Prostate gland (tissue), 2 donors: ENCODE measurements at places on chromosomes 11 and 22.

DNA sequence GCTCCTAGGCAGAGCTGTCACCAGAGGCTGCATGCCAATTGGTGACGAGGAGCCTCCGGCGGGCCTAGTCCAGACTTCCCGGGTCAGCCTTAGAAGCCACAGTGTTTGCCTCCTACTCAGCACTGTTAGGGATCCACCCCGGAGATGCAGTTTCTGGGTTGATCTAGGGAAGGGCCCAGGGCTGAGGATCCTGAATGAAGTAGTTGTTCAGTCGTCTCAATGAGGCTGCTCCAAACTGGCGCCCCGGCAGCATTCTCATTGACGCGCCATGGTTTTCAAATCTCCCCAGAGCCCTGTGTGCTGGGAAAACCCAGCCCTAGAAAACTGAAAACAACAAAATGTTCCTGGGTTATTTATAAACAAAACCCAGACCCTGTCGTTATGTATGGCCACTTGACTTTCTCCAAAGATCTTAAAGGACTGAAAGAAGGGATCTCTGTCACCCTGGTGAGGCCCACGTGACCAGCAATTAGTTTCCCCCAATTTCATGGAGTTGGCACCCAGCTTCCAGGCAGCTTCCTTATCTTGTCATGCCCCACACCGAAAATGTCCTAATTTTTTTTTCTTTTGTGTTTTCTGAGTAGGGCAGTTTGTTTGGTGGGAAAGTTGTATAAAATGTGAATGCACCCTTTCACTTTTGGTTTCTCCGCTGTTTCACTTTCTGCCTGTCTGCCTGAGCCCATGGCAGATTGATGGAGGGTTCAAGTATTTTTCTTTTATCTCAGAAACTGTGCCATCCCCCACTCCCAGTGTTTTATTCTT lies 2.0 kb upstream of the EHD1 start:
- no peak for DNase-seq
- H3K4me1 ChIP-seq: peaks cover 3% of the 10 kb centered on the region
- peak overlapping the region; percentile 3 for H3K27ac ChIP-seq

GRCh38 chr11:12636871-12637410 lies 37.3 kb upstream of the TEAD1 start:
- H3K36me3 ChIP-seq: no peaks in the 10 kb centered on the region
- H3K27me3 ChIP-seq: no peaks in the 10 kb centered on the region
- H3K27ac ChIP-seq: no peak overlapping the region
- H3K4me3 ChIP-seq: no peak overlapping the region
- no peak for DNase-seq
- H3K4me1 ChIP-seq: no peaks in the 10 kb centered on the region

DNA sequence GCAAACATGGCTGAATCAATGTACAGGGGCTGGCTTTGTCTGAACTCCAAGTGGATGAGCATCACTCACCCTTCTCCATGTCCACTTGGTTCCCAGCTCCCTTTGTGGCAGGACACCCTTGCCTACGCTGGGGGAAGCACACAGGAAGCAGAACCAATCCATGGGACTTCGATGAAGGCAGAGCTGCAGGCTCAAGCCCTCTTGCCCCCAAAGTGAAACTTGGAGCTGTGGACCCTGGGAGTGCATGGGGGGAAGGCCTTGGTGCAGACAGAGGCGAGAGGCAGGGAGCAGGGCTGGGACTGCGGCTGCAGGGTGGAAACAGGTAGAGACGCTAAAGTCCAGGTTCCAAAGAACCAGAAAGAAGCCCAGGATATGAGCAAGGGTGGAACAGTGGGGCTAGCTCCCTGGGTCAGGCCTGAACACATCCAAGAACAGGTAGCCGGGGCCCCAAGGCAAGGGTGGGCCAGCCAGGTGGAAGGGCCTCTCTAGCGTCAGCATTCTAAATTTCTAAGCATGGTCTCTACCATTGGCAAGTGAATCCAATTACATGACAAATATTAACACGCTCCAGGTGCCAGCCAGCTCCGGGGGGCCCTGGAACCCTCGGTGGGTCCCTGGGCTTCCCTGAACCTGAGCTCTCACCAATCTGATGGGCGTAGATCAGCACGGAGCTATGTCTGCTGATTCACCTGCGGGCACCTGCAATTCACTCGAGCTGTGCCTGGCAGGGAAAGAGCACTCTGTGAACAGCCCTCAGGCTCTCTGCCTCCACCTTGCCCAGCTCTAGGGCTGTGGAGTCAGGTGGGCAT lies 532.8 kb downstream of the BRD1 start:
- H3K27me3 ChIP-seq: no peaks in the 10 kb centered on the region
- DNase-seq: no peak
- H3K4me1 ChIP-seq: no peaks in the 10 kb centered on the region
- H3K27ac ChIP-seq: no peak overlapping the region
- H3K4me3 ChIP-seq: no peak overlapping the region

GRCh38 chr11:121520243-121521144 lies 67.7 kb upstream of the SORL1-AS1 start:
- DNase-seq: no peak
- peaks cover 7% of the 10 kb centered on the region for H3K4me1 ChIP-seq
- H3K4me3 ChIP-seq: no peak overlapping the region

DNA sequence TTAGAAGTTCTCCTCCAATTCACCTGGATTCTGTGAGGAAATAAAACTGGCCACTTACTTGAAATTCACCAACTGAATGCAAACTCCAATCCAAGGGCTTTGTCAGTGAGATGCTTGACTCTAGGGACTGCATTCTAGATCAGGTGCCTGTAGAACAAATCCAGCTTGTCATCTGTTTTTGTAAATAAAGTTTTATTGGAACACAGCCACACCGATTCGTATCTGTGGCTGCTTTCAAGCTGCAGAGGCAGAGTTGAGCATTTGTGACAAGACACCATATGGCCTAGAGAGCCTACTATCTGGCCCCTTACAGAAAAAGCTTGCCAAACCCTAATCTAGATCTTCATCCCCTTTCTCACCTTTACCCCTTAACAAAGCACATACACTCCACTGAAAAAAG lies 82.3 kb downstream of the BTBD10 start:
- no peaks in the 10 kb centered on the region for H3K27me3 ChIP-seq
- no peak overlapping the region for H3K27ac ChIP-seq
- H3K4me1 ChIP-seq: no peaks in the 10 kb centered on the region
- no peak for DNase-seq
- H3K36me3 ChIP-seq: no peaks in the 10 kb centered on the region

GRCh38 chr22:33605221-33605620 lies 315.1 kb downstream of the LARGE1 start:
- DNase-seq: no peak
- no peak overlapping the region for H3K4me3 ChIP-seq
- no peaks in the 10 kb centered on the region for H3K27me3 ChIP-seq
- H3K4me1 ChIP-seq: no peaks in the 10 kb centered on the region
- no peaks in the 10 kb centered on the region for H3K36me3 ChIP-seq

DNA sequence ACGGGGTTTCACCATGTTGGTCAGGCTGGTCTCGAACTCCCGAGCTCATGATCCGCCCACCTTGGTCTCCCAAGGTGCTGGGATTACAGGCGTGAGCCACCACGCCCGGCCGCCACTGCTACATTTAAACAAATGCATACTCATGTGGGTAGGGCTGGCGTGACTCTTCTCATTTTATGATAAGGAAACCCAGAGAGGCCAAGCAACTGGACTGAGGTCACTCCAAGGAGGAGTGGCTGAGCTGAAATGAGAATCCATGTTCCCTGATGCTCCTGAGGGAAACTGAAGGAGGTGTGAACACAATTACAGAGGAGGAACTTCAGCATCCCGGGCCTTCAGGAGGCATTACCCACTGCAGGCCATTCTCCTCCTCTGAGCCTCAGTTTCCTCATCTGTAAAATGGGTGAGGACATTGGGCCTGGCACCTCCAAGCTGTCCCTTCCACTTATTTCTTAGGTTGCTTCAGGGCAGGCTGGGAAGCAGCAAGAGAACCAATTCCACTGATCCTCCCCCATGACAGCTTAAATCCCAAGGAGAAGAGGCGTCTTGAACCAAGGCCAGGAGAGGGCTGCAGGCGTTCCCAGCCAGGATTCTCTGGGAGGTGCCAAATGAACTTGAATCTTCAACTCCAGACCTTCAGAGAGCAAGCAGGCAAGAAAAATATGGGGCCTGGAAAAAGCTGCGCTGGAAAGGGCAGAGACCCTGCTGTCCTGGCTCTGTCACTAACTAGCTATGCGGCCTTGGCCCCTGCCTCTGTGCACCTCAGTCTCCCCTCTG lies 2.9 kb downstream of the TST start:
- peaks cover 16% of the 10 kb centered on the region for H3K4me1 ChIP-seq
- H3K4me3 ChIP-seq: no peak overlapping the region
- no peaks in the 10 kb centered on the region for H3K36me3 ChIP-seq
- no peak overlapping the region for H3K27ac ChIP-seq
- H3K27me3 ChIP-seq: no peaks in the 10 kb centered on the region

DNA sequence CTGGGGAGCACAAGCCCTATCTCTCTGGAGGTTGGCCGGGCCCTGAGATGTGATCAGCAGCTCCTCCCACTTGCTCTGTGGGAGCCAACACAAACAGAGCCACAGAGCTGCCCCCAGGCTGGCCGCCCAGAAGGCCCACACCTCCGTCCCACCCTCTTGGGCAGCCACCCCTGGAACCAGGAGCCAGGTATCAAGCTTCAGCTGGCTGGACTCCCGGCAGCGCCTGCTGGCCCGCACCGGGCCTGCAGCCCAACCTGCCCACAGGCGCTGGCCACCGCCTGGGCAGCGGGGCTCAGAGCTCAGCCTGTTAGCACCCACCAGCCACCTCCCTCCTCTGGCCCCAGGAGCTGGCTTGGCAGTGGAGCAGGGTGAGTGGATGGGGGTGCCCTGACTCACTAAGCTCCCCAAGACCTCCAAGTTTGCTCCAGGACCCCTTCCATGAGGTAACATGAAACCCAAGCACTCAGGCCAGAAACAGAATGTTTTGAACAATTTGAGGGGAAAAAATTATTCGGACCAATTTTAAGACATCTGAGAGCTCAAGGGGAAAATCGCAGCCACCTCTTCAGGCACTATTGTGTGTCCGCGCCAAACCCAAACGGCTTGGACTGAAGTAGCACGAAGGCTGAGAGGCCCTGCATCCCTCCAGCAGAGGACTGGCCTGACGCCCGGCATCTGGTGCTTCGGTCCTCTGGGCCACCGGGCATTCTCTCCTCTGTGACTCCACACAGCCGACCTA lies 450.8 kb downstream of the SOX6 start:
- no peaks in the 10 kb centered on the region for H3K4me1 ChIP-seq
- H3K36me3 ChIP-seq: no peaks in the 10 kb centered on the region
- H3K27me3 ChIP-seq: no peaks in the 10 kb centered on the region
- H3K27ac ChIP-seq: no peak overlapping the region
- DNase-seq: peak; percentile 28

DNA sequence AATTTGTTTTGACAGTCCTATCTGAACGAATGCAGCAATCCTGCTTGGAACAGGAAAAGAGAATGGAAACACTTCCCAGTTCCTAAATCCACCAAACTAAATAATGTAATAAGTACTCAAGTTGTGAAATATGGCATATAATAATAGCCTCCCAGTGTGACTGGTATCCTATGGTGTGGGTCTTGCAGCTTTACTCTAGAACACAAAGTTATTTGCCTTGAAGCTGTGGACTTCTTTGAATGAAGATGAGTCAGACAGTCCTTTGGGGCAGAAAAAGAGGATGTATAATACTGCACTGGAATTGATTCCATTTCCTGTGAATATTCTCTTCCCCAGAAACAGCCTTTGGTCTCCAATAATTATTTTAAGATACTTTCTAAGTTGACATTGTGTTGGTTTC lies 887.0 kb downstream of the KCNA4 start:
- H3K27ac ChIP-seq: no peak overlapping the region
- no peak for DNase-seq
- H3K4me1 ChIP-seq: no peaks in the 10 kb centered on the region

- H3K4me3 ChIP-seq: peak overlapping the region; percentile 6
- no peaks in the 10 kb centered on the region for H3K27me3 ChIP-seq
- peak overlapping the region; percentile 78 for H3K27ac ChIP-seq
- H3K4me1 ChIP-seq: peaks cover 8% of the 10 kb centered on the region
- DNase-seq: no peak
- H3K36me3 ChIP-seq: no peaks in the 10 kb centered on the region
Measured at GRCh38 chr11:11622340-11622706, 518 bp upstream of the GALNT18 start.

GRCh38 chr11:40295466-40295865 lies 1164.0 kb downstream of the LRRC4C start:
- H3K36me3 ChIP-seq: no peaks in the 10 kb centered on the region
- DNase-seq: no peak
- H3K4me3 ChIP-seq: no peak overlapping the region
- no peaks in the 10 kb centered on the region for H3K4me1 ChIP-seq

- no peaks in the 10 kb centered on the region for H3K27me3 ChIP-seq
- no peak overlapping the region for H3K4me3 ChIP-seq
- no peak overlapping the region for H3K27ac ChIP-seq
Measured at GRCh38 chr11:737366-737765, 9.9 kb upstream of the TALDO1 start.

GRCh38 chr11:61019037-61019831 lies 47.8 kb downstream of the CD6 start:
- no peaks in the 10 kb centered on the region for H3K4me1 ChIP-seq
- no peaks in the 10 kb centered on the region for H3K36me3 ChIP-seq
- no peak for DNase-seq
- H3K27ac ChIP-seq: no peak overlapping the region

GRCh38 chr11:36313750-36314433 lies 17.8 kb downstream of the PRR5L start:
- DNase-seq: no peak
- H3K36me3 ChIP-seq: no peaks in the 10 kb centered on the region
- no peak overlapping the region for H3K27ac ChIP-seq
- H3K4me1 ChIP-seq: no peaks in the 10 kb centered on the region
- no peaks in the 10 kb centered on the region for H3K27me3 ChIP-seq
- no peak overlapping the region for H3K4me3 ChIP-seq

DNA sequence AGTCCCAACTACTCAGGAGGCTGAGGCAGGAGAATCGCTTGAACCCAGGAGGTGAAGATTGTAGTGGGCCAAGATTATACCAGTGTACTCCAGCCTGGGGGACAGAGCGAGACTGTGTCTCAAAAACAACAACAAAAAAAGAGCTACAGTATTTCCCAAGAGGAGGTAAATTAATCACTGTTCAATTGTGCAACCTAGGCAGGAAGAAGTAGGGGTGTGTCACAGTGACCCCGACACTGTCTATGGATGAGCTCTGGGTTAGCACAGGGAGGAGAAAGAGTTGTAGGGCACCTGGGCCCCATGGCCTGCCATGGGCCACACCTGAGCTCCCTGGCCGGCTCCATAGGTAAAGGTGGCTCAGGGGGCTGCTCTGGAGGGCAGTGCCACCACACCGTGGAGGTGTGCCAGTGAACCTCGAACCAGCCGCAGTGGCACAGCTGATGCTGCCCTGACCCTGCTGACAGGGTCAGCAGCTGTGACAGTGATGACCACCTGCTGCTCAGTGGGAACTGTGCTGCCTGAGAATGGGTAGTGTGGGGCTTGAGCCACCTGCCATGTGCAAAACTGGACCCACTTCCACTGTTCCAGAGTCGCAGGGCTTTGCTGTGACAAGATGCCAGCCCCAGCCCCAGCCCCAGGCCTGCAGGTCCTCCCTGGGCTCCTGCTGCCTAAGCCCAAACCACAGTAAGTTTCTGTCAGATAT lies 84.0 kb upstream of the PITPNB start:
- no peaks in the 10 kb centered on the region for H3K27me3 ChIP-seq
- H3K36me3 ChIP-seq: no peaks in the 10 kb centered on the region
- H3K4me1 ChIP-seq: no peaks in the 10 kb centered on the region
- no peak overlapping the region for H3K27ac ChIP-seq

GRCh38 chr11:117654281-117655255 lies 142.4 kb downstream of the DSCAML1 start:
- H3K4me3 ChIP-seq: no peak overlapping the region
- H3K27ac ChIP-seq: no peak overlapping the region
- no peaks in the 10 kb centered on the region for H3K36me3 ChIP-seq
- DNase-seq: no peak
- H3K4me1 ChIP-seq: no peaks in the 10 kb centered on the region
- no peaks in the 10 kb centered on the region for H3K27me3 ChIP-seq

- peak overlapping the region; percentile 48 for H3K27ac ChIP-seq
- peaks cover 24% of the 10 kb centered on the region for H3K4me1 ChIP-seq
- H3K27me3 ChIP-seq: no peaks in the 10 kb centered on the region
- no peaks in the 10 kb centered on the region for H3K36me3 ChIP-seq
- peak; percentile 33 for DNase-seq
- H3K4me3 ChIP-seq: no peak overlapping the region
Measured at GRCh38 chr11:12216671-12217374, 106.4 kb downstream of the MICAL2 start.
